Activated naive CD8-positive, alpha-beta T cell treated with anti-CD3 and anti-CD28 coated beads, Interleukin-2, amount 10 ng/mL, durations not matched to agents 7 days and 5 days (primary cell): ENCODE measurements at places on chromosomes 16 and 17. TPM values are rescaled to one million over a fixed set of nuclear protein-coding genes. Genes with fewer than 3 reads are reported as not detected.

CACNA1G gene
- total RNA-seq, result 0.11 TPM

SALL1 gene
- total RNA-seq, result not detected

PPY gene
- not detected for total RNA-seq

DOC2A gene
- not detected for total RNA-seq

SNX20 gene
- total RNA-seq, result 70.6 TPM

SMIM5 gene
- total RNA-seq, result 0.26 TPM

C1QTNF1 gene
- total RNA-seq, result not detected

TNFRSF13B gene
- total RNA-seq, result not detected

AARS1 gene
- total RNA-seq, result 121 TPM

FBXW10 gene
- total RNA-seq, result not detected

SLC16A6 gene
- total RNA-seq, result 6.5 TPM

TPSD1 gene
- total RNA-seq, result not detected

TNS4 gene
- 9.0 TPM for total RNA-seq

RNF222 gene
- total RNA-seq, result 0.30 TPM

KRT28 gene
- not detected for total RNA-seq

CDK5R1 gene
- 8.1 TPM for total RNA-seq

FOXF1 gene
- total RNA-seq, result not detected

ZNF287 gene
- 9.7 TPM for total RNA-seq

RNF112 gene
- total RNA-seq, result 1.2 TPM

CD19 gene
- 0.40 TPM for total RNA-seq

KRTAP3-2 gene
- total RNA-seq, result not detected

PRDM7 gene
- total RNA-seq, result not detected

KRTAP4-8 gene
- not detected for total RNA-seq

CRYBA1 gene
- not detected for total RNA-seq

TBX4 gene
- total RNA-seq, result not detected

GRAP gene
- 27.7 TPM for total RNA-seq

SYNGR3 gene
- total RNA-seq, result 2.2 TPM

TMEM235 gene
- total RNA-seq, result not detected

KRTAP2-2 gene
- total RNA-seq, result not detected

TEX14 gene
- total RNA-seq, result 0.30 TPM

HBM gene
- total RNA-seq, result not detected

GFAP gene
- not detected for total RNA-seq

MYOCD gene
- total RNA-seq, result not detected

GAS7 gene
- 2.7 TPM for total RNA-seq

XAF1 gene
- total RNA-seq, result 280 TPM

PHKG2 gene
- 48.2 TPM for total RNA-seq

GCGR gene
- not detected for total RNA-seq

PPL gene
- total RNA-seq, result not detected

SOX8 gene
- 0.60 TPM for total RNA-seq

PDE6G gene
- 47.8 TPM for total RNA-seq

CCL8 gene
- not detected for total RNA-seq

DHRS7C gene
- total RNA-seq, result not detected

ABCA8 gene
- not detected for total RNA-seq

CNTROB gene
- 57.3 TPM for total RNA-seq
